ENCODE measurements at places on chromosomes 6 and 20.

GRCh38 chr6:15489261-15489962 lies 173.4 kb downstream of the DTNBP1 start:
- no peak for DNase-seq

GRCh38 chr6:38220069-38220723 lies 400.7 kb downstream of the ZFAND3 start:
- DNase-seq: no peak

DNA sequence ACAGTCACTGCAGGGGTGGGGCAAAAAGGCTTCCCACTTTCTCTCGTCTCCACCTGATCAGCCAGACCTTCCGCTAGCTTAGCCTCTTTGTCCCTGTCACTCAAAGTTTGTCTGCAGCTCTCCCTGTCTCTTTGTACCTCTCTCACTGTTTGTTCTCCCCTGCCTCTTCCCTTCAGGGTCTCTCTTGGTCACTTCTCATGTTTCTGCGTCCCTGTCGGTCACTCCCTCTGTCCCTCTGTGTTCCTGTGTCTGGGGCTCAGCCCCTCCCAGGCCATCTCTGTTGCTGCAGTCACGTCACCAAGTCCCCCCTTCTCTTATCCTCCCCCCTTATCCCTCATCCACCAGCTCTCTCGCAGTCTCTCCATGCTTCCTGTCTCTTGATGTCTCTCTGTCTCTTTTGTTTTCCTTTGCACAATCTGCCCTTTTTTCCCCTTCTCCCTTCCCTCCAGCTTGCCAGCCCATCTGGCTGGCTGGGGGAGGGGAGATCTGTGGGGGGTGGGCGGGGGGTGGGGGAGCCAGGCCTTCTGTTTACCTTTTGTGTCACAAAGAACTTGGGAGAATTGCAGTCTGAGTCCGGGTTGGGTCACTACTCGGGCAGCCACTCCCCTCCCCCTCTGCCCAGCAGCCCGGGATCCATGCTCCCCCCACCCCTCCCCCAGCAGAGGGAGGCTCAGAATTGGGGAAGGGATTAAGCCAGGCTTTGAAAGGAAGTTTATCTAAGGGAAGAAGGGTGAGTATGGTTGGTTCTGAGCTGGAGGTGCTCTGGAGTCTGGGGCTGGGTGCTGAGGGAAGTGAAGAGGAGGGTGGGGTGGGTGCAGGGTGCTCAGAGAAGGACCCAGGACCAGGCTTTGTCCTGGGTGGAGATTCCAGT lies 32.3 kb downstream of the FOXP4 start:
- DNase-seq: peak; percentile 15

DNA sequence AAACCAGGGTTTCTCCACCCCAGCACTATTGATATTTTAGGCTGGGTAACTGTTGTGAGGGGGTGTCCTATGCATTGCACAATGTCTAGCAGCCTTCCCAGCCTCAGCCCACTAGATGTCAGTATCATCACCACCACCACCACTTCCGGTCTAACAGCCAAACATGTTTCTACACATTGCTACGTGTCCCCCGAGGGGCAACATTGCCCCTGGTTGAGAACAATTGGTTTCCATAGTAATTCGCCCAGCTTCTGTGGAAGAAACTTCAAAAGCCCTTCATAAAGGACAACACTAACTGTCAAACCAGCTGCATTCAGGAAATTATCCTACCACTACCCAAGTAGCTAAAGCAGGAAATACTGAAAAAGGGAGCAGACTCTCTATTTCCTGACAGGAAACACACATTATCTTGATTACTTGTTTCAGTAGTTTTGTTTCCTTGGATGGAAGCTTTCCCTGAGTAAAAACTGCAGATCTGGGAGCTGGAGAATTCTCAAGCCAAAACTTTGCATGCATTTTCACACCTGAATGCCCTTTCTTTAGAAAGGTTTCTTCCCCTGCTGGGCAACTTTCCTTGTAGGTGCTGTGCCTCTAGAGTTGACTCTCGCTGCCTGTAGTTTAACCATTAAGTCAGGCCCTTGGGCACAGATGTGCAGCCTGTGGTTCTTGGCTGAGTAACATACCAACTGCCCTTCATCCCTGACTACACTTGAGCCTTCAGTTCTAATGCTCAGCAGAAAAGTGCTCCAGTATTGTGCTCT lies 23.6 kb downstream of the PKHD1 start:
- DNase-seq: peak; percentile 8

GRCh38 chr6:11618533-11618932 lies 81.0 kb downstream of the TMEM170B start:
- peak; percentile 48 for DNase-seq

DNA sequence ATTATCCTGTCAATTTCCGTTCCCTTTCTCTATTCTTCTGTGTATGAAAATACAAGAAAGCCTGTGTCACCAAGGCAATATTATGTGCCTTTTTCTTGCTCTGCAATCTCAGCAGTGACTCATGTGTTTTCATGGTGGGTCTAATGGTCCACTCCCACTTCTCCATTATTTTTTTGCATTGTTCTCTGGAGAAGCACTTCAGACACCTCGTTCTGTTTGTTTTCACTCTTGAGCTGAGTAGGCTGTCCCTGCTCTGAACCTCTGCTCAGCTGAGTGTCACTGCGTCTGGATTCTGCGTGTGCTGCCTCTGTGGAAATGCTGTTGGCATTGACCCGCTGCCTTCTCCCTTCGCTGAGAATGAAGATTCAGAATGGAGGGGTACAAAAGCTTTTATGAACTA lies 230.6 kb downstream of the TMEM242 start:
- DNase-seq: peak; percentile 57

DNA sequence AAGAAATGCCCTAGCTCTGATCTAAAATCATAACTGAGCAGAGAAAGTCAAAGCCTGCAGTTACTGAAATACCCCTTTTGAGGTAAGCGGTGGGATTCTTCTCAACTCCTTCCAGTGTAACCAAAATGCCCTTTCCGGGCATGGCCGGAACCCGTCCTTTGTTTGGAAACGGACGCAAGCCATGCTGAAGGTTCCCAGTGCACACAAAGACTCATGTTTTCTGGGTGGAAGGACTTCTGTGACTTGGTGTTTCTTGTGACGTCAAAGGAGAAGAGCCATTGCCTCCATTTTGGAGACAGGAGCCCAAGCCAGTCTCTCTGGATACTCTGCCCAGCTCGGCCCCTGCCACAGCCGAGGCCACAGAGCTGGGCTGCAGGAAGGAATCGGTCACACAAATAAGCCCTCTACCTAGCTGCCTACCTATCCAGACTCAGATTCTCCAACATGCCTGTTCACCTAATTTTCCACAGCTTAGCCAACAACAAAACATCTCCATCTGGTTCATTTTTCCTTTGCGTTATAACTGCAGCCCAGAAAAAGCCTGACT lies 182.8 kb downstream of the TBXT start:
- DNase-seq: no peak
